Cerebellar nuclear complex (tissue), 1 donor: ENCODE measurements at places on chromosomes 1 and 21.

GRCh38 chr1:153087652-153088051 is 6.7 kb downstream of the SPRR2E start:
- no peak for DNase-seq

DNA sequence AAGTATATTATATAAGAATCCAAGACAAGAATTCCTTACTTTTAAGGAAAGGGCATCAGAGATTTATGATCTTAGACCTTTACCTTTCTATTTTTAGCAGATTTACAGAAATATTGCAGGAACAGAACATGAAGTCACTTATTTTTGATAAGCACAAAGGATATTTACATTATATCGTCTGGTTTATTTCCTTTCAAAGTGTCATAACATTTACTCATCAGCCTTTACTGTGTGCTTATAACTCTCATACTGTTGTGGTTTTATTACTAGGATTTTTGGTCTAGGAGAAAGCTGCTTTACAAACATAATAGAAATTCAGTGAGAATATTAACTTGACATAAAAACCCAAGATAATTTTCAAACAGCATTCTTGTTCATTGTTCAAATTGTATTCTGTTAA is 47.6 kb downstream of the APP start:
- DNase-seq = no peak

GRCh38 chr1:218207194-218207593 is 77.9 kb upstream of the RRP15 start:
- no peak for DNase-seq

- no peak for DNase-seq
Observed at GRCh38 chr1:223725578-223725977, 13.2 kb downstream of the CAPN2 start.

- no peak for DNase-seq
Observed at GRCh38 chr1:36572906-36573305, 90.2 kb upstream of the CSF3R start.

- DNase-seq = no peak
Observed at GRCh38 chr1:54238353-54239034, 38.5 kb downstream of the MRPL37 start.

DNA sequence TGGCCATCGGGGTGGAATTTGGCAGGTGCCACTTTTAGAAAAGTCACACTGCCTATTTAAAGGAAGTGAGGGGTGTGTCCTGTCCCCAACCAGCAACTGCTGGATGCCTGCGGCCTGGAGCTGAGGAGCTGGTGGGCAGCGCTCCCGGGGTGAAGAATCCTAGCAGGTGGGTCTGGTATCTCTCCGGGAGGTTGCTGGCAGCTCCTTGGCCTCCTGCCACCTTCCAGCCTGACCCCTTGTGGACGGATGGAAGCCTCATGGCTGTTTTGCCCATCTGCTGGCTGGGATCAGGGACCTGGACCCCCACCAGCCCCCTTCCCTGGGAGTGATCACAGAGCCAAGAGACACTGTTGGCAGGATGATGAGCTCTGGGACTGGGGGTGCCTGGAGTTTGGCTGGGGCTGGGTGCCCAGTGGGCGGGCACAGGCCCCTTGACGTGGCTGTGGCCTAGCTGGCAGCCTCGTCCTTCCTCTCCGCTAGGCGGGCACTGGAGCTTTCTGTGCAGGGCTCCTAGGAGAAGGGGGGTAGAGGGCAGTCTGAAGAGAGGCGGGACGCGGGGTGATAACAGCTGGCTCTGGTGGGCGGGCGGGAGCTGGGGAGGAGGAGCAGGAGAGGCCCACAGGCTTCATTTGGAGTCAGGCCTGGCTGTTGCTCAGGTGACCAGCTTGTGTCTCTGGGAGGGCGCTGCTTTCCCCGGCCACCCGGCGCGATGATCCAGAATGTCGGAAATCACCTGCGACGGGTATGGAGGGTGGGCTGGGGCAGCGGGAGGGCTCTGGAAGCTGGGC is at the start of gene ACOT11:
TSS of gene ACOT11 (plus strand) at position 628 of the 788 bp plus-strand sequence. CDS start at position 710, 82 bp downstream.
- no peak for DNase-seq

GRCh38 chr1:226211181-226211821 is 12.2 kb upstream of the MIXL1 start:
- DNase-seq = no peak

DNA sequence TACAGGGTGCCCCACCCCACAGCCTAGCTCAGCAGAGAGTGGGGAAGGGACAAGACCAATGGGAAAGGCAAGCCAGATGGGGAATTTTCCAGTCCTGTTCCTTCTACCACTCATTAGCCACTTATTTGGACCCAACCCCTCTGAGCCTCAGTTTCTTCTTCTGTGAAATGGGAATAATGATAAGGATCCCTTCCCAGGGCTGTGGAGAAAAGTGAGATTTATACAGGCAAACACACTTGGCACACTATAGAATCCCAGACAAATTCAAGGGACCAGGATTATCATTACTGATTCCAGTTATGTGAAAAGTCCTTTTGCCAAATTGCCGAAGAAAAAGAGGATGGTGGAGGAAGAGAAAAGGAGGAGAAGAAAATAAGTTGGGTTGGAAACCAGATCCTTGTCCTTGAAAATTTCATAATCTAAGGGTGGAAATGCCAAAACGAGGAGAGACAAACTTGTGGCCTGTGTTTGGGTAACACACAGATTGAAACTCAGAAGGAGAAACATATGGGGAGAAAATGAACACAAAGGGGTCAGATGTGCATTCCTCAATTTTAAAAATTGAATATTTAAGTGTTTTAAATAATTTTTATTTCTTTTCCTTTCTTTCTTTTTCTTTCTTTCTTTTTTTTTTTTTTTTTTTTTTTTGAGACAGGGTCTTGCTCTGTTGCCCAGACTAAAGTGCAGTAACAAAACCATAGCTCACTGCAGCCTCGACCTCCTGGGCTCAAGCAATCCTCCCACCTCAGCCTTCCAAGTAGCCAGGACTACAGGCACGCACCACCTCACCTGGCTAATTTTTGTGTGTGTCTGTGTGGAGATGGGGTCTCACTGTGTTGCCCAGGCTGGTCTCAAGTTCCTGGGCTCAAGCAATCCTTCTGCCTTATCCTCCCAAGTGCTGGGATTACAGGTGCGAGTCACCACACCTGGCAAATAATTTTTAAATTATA is 9.6 kb downstream of the CAPN2 start:
- no peak for DNase-seq
